ENCODE measurements at places on chromosomes 2 and 18.

- DNase-seq, result peak; percentile 81
Observed at GRCh38 chr18:2905854-2906703, 59.3 kb downstream of the EMILIN2 start.

GRCh38 chr2:187924293-187924692 lies 367.4 kb upstream of the GULP1 start:
- DNase-seq, result no peak

GRCh38 chr2:173696274-173696673 lies 268.9 kb downstream of the SP3 start:
- DNase-seq, result no peak

- no peak for DNase-seq
Observed at GRCh38 chr18:48804856-48805610, 145.7 kb downstream of the SMAD7 start.

DNA sequence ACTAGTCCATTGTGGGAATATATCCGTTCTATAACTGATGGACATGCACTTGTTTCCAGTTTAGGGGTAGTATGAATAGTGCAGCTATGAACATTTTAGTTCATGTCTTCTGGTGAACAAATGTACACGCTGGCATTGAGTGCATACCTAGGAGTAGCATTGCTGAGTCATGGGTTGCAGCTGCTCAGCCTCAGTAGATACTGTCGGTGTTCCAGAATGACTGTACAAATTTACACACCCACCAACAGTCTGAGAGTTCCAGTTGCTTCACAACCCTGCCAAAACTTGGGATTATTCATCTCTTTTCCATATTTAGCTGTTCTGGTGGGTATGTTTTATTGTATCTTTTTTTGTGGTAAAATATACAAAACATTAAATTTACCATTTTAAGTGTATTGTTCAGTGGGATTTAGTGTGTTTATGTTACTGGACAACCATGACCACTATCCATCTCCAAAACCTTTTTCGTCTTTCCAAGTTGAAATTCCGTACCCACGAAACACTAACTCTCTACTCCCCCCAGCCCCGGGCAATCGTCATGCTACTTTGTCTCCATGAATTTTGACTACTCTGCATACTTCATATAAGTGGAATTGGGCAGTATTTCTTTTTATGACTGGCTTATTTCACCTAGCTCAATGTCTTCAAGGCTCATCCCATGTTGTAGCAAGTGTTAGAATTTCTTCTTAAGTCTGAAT lies 281.0 kb downstream of the PRKCE start:
- no peak for DNase-seq

DNA sequence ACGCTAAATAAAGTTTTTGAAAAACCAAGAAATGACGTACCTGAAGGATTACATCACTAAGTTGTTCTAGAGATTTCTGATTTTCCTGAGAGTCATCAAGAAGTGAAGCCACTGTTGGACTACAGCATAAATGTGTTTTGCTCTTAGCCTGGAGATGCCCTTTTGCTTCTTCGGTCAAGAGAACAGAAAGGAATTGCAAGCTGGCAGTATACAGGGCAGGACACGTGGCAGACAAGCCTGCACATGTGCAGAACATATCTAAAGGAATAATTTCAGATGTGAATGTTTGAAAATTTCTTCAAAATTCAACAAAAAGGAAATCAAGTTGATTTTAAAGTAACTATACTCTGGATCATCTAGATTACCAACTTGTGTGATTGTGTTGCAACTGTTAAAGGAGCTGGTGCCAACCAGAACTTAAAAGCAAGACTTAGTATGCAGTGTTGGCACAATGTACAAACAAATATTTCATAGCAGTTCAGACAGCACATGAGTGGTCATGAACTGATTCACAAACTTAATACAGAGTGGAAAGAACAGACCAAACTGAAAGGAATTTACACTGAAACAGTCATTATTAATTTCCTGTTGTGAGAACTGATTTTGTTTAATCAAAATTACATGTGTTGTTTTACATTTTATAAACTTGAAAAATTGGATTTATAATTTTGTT lies 100.4 kb upstream of the CD226 start:
- no peak for DNase-seq

- DNase-seq, result no peak
Observed at GRCh38 chr2:168530982-168531622, 75.0 kb downstream of the CERS6 start.

GRCh38 chr2:68283419-68283812 lies 31.1 kb upstream of the PPP3R1 start:
- DNase-seq, result no peak

GRCh38 chr2:105737980-105738657 lies 6.6 kb upstream of the NCK2 start:
- no peak for DNase-seq

DNA sequence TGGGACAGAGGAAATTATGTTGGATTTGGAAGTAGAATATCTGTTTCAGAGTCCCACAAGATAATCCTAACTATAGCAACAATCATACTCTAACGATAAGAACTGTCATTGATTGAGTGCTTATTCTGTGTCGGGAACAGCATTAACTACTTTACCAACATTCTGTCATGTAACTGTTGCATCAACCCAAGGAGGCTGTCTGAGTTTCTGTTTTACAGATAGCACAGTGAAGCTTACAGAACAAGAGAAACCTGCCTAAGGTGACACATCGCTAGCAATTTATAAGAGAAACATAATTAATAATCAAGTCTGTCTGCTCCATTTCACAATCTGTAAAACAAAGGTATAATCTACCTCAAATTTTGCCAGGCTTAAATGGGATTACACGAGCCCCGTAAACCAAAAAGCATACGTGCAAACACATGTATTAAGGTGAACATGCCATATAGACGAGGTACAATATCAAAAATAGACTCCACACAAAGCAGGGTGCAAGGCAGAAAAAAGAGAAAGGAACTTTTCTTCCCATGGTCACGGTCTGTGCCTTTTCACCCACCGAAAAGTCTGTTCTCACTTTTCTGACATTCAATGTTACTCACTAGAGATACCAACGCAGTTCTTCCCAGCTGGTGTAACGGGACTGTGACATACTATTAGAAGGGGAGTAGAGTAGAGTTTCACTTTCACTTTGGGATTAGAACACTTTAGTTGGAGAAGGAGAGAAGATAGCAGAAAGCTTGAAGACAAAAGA lies 37.2 kb upstream of the SLC8A1 start:
- no peak for DNase-seq
